ENCODE measurements at places on chromosomes 12 and 14.

- no peak for DNase-seq
Observed at GRCh38 chr14:62015243-62015642, 253.0 kb downstream of the SNAPC1 start.

DNA sequence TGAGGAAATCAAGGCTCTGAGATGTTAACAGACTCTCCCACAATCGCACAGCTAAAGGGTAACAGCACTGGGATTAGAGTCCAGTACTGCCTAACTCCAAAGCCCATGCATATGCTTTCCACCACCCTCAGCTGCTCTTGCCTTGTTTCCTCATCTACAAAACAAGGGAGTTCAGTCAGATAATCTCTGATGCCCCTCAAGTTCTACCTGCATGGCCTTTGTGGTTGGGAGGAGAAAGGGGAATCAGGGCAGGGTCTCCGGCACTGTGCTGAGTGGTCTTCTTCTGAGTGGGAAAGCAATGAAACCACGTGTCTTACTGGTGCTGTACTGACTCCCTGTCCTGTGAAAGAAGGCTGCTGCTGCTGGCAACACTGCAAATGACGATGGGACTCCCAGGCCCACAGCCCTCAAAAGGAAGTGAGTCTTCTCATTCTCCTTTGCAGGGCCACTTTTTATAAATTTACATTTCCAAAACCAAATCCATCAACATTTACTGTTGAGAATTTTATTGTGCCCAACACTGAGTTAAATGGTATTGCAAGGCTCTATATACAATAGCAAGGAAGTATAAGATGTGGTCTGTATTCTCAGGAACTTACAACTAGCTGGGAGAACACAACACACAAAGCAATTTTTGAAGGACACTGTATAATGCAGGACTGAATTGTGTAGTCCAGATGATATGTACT lies 19.7 kb upstream of the DUSP16 start:
- DNase-seq, result no peak

- DNase-seq, result no peak
Observed at GRCh38 chr12:78865516-78865915, 942 bp downstream of the SYT1 start.

- DNase-seq, result no peak
Observed at GRCh38 chr12:105547786-105548185, 217.3 kb downstream of the C12orf75 start.

DNA sequence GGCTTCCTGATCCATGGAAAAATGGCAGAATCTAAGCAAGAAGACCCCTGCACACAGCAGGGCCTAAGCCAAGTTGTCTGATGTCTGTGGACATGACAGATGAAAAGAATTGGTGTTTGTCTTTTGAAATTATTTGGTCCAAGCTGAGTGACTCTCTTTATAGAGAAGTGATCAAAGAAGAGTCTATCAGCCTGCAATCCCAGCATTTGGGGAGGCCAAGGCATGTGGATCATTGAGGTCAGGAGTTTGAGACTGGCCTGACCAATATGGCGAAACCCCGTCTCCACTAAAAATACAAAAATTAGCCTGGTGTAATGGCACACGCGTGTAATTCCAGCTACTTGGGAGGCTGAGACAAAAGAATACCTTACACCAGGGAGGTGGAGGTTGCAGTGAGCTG lies 64.8 kb upstream of the TUNAR start:
- no peak for DNase-seq

GRCh38 chr12:53073881-53074280 lies 5.3 kb downstream of the SPRYD3 start:
- no peak for DNase-seq

GRCh38 chr12:46401662-46402061 lies 29.1 kb upstream of the SLC38A2 start:
- no peak for DNase-seq

DNA sequence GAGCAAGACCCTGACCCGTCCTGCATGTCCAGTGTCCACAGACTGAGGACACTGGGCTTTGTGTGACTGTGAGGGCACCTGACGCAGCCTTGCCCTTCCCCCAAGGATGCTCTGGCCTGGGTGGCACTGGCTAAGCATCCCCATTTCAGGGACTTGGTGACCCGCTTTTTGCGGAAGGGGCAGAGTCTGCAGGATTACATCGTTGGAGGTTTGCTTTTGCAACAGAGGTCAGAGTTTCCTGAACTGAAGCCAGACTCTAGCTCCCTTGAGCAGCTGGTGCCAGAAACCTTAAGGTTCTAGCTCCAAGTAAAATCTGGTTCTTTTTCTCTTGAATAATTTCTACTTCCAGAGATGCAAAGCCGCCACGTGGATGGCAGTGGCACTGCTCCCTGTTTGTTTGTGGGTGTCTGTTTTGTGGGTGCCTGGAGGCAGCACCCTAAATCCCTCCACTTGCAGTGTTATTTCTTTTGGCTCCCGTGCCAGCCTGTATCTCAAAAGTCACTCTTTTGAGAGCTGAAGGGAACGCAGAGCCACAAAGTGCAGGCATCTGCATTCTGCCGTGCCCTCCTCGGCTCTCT lies 184.7 kb downstream of the TSPAN9 start:
- no peak for DNase-seq

DNA sequence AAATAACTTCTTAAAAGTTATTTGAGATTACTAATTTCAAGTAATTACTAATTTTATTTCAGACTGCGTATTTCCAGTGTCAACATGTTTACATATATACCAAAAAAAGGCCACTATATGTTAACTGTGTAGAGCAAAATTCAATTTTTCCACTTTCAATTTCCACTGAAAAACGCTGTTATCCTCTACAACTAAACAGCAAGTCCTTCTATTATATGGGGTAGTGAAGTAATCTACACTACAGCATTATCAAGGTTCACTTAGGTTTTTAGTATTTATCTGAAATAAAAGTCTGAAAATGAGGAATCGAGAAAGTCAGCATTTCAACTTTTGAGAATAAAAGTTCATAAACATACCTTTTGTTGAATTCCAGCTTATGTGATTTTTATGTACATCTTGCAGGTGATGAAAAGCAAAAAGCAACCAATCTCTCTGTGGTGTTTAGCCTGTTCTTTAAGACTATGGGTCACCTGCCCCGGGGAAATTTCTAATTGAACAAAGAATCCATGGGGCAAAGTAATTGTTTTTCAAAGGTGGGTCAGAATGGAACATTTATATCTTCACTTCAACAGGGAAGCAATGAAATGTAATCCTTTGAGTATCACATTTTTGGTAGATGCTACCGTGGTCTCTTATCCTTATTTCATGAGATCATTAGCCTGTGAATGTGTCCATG lies 3.3 kb downstream of the BTG1 start:
- DNase-seq, result no peak

DNA sequence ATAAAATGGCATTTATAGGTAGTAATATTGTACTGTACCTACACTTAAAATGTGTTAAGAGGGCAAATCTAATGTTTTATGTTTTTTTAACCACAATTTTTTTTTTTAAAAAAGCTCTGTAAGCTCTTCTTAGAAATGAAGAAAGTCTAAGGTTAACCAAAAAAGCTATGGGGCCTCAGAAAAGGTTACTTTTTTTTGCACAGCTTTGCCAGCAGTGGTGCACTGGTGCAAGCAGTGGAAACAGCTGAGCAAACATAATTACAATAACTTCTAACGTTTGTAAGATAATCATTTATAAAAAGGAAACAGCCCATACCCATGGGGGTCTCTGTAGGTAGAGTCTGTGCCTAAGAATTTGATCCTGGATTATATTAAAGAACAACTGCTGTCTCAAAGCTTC lies 85.1 kb upstream of the NID2 start:
- no peak for DNase-seq

DNA sequence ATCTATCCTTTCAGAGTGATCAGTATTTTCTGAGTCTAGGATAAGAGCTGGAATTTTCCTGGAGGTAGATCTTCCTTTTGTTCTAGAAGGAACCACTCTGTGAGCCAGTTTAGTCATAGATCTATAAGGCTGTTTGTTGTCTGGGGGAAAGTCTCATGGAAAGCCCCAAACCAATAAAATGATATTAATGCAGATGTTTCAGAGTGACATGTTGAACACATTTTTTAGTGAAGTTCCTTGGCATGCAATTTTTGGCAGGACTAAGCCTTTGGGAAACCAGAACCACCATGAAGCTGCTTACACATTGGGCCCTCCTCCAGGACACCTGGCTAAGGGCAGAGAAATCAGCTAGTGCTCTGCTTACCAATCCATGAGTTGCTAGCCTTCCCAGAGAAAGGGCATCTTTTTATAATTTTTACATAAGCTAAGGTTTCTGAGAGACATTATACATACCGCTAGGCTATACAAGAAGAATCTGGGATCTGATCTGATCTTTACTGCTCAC lies 101.5 kb upstream of the PCED1B start:
- no peak for DNase-seq

- no peak for DNase-seq
Observed at GRCh38 chr12:90979951-90980350, 24.8 kb downstream of the EPYC start.

GRCh38 chr12:96094201-96094600 lies 58.8 kb upstream of the LTA4H start:
- DNase-seq, result peak; percentile 68

DNA sequence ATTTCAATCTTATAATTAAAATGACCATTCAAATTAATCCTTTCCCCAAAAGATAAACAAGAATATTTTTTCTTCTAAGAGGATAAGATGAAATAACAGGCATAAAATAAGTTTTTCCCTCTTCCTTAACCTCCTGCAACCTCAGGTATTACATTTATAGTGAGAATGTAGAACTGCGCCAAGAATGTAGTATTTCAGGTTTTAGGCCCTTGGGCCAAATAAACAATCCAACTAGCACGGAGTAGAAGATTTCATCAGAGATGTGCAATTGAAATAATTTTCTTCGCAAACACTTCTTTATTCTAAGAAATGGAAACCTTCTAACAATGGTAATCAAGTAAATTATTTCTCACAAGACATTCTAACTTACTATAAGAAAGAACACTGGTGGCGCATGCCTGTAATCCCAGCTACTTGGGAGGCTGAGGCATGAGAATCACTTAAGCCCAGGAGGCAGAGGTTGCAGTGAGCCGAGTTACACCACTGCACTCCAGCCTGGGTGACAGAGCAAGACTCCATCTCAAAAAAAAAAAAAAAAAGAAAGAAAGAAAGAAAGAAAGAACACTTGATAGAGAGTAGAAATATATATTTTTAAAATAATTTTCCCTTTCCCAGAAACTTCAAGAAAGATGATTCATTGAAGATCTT lies 100.8 kb downstream of the TAOK3 start:
- no peak for DNase-seq

DNA sequence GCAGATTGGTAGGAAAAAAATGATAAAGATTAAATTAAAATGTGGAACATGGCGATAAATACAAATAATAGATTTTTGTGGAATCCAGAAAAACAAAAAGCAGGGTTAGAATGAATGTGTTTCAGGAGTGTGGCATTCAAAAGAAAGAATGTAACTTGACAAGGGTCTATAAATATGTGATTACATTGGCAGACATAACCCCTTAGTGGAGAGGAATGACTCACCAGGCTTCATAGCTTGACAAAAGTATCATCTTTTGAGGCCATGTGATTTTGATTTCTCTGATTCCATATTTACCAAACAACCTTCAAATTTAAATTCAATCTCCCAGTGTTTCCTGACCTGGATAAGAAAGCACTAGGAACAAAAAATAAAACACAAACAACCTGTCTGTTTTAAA lies 24.4 kb upstream of the MGST1 start:
- no peak for DNase-seq

DNA sequence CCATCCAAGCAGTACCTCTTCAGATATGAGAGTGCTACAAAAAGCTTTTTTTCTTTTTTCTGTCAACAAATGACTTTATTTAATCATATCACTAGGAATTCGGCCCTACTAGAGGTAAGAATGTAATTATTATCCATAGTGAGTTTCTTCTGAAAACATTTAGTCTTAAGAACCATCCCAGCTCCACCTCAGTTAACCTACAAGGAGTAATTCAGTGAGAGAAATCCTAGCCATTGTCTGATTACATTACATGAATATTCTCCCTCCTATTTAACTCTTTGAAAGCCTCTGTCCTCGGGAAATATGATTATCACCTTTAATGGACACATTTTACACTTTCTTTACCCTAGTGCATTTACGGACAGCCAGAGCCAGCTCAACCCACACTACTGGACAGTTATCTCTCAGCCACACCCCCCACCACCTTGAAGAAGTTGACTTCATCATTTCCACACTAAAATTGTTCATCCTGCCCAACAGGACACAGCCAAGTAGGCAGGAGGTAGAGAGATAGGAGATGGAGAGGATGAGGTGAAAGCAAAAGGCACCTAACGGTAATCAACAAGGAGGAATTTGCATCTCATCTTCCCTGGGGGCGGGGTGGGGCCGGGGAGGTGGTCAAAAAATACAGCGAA lies 1.3 kb downstream of the PPFIA2 start:
- no peak for DNase-seq

DNA sequence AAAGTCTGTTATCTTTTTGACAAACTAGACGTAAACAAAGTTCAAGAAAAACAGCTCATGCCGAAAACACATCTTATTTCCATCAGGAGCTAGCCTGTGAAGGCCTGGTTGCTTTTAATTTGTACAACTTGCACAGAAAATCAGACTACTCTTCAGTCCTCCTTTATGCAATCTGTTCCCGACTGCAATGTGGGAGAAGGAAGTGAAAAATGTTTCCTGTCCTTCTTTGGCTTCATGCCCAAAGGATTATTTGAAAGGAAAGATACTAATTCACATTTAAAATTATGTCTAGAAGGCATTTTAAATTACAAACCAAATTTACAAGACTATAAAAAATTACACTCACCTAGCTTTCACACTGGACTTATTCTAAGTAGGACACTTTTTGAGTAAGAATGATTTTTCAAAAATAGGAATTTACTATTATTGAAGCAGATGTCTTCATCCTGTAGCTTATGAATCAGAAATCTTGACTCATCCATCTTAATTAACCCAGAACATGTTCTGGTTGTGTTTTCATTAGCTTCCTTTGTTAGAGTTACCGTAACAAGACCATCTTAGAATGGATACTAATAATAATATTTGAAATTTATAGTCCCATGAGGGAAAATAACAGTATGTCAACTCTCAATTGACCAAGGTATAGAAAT lies 272.6 kb downstream of the PRKD1 start:
- DNase-seq, result no peak

DNA sequence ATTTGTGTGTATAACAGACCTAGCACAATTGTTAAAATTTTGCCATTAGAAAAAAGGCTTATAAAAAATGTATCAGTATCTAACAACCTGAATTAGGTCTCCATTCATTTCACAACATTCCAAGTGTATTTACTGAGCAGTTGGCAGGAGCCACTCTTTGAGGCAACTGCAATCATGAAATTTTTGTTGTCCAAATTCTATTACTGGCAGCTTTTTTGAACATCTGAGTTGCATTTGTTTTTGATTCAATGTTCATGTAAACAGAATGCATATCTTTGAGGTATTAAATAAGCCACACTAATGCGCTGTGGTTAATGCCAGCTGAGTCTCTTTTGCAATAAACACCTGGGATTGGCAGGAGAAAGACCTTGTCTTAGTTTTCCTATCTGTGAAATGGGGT lies 8.7 kb downstream of the KITLG start:
- no peak for DNase-seq

- no peak for DNase-seq
Observed at GRCh38 chr12:9667403-9668160, 1.9 kb upstream of the CLEC2D start.
